Vagina (tissue), 2 donors: ENCODE measurements at places on chromosomes 11 and 22.

DNA sequence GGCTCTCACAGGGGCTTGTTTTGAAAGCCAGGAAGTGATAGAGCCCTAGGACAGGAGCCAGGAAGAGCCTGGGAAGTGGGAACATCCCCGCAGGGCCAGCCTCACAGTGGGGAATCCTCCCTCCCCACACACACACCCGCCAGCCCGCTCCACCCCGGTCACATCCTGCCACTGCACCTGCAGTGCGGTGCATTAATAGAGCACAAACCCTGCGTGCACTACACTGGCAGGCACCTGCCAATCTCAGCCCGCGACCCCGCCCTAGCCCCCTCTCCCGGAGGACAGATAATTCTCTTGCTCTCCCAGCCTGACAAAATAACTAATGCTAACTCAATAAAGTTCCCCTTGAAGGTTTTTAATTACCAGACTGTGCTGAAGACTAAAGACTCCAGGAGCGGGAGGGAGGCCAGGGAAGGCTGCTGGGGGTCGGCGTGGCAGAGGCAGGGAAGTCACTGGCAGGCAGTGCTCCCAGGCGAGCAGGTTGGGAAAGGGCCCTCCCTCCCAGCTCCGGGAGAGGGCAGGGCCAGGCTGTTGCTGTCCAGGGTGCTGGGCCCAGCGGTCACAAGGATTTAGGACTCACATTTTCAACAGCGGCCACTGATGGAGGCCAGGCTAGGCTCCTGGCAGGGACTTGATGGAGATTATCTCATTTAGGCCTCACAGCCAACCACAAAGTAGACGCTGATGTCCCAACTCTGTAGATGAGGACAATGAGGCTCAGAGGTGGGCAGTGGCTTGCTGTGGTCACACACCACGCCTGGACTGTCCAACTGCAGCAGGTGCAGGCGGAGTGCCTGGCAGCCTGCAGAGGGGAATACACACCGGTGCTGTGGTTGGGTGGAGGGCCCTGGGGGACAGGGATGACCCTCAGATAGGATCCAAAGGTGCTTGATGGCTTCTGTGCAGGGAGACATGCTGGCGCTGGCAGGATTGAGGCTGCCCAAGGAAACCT lies 23.9 kb upstream of the TCF20 start:
- no peak for DNase-seq

DNA sequence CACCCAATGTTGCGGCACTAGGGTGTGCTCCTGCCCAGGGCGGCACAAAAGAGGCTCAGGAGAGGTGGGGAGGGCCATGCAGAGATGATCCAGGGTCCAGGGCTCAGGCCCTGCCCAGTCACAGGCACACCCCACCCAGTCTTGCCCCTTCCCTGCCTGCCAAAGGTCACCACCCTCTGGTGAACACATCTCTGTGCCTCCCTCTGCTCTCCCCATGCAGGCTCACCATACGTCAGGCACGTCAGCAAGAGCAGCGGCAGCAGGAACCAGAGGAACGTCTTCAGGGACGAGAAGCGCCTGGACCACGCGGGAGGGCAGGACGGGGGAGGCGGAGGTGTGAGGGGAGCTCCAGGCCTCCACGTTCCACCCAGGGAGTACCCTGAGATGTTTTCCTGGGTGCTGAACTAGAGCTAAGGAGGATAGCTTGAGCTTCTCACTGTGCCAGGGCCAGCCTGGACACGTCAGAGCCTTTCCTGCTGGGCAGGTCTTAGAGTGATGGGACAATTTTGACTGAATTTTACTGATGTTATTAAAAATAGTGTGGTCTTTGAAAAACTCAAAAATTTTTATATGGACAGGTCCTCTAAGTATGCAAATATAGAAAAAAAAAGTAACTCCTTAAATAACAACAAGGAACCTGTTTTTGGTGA lies 7.2 kb downstream of the SUN2 start:
- no peak for DNase-seq

GRCh38 chr11:46426233-46426991 lies 34.8 kb upstream of the CHRM4 start:
- no peak for DNase-seq

- no peak for DNase-seq
Observed at GRCh38 chr11:32168924-32169323, 78.0 kb downstream of the RCN1 start.

- no peak for DNase-seq
Observed at GRCh38 chr11:114147375-114148012, 88.0 kb downstream of the ZBTB16 start.

DNA sequence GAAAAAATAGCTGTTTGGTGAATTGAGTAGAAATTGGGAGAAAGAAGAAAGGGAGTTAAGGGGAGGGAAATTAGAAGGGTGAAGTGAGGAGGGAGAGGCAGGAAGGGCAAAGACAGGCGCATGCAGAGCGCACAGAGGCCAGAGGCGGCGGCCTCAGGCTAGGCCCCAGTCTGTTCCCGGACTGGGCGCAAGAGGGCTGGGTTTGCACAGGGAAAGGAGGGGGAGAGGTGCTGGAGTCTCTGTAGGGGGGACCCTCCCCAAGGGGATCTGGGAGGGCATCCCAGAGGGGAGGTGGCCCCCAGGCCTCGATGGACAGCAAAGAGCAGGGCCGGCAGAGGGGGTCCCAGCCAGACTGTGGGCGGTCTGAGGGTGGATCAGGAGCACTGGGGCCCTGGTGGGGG lies 1.3 kb upstream of the FLRT1 start:
- DNase-seq: no peak

- no peak for DNase-seq
Observed at GRCh38 chr11:120510406-120511115, 987 bp upstream of the GRIK4 start.

- peak; percentile 58 for DNase-seq
Observed at GRCh38 chr22:20319041-20319744, 667 bp downstream of the DGCR6L start.

DNA sequence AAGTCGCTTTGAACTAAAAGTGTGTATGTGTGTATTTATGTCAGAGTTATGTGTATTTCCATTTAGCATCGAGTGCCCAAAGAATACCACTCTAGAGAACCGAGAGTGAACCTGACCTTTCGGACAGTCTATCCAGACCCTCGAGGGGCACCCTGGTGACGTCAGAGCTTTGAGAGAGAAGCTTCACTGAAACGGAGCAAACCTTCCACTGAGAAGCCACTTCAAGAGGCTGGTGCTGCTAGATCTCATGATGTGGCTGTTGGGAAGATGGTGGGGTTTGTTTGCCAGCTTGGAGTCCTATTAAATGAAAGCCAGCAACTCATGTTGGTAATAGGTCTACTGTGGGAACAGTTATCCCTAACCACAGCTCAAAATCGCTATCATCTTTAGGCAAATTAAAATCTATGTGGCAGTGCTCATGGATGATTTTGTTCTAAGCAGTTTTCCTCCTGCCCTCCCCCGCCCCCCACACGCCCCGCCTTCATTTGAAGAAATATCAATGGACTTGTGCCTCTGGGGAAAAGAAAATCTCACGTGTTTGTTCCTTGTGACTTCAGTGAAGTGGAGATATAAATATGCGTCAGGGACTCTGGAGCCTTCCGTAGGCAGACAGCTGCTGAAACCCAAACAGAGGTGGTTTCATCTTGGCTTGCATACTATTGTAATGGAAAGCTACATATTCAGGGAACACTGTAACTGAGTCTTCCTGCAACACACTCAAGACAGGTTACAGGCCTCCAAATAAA lies 22.4 kb upstream of the C11orf96 start:
- no peak for DNase-seq

GRCh38 chr22:36729321-36729720 lies 25.8 kb upstream of the CACNG2 start:
- DNase-seq: peak; percentile 46

GRCh38 chr11:123292647-123293046 lies 97.6 kb upstream of the CLMP start:
- no peak for DNase-seq
